ENCODE measurements at places on chromosomes 12 and 14. TPM values are rescaled to one million over a fixed set of nuclear protein-coding genes. Genes with fewer than 3 reads are reported as not detected.

- DNase-seq: peak; percentile 24
Measured at GRCh38 chr12:115998119-115998633, 279.3 kb downstream of the MED13L start.

Gene EEF1AKMT3
- total RNA-seq: 8.6 TPM

- DNase-seq: no peak
Measured at GRCh38 chr14:86084097-86084496, 554.2 kb downstream of the FLRT2 start.

Gene TMEM132C
- total RNA-seq: not detected

Gene ETFBKMT
- 3.6 TPM for total RNA-seq
